ENCODE measurements at places on chromosomes 6 and 20.

DNA sequence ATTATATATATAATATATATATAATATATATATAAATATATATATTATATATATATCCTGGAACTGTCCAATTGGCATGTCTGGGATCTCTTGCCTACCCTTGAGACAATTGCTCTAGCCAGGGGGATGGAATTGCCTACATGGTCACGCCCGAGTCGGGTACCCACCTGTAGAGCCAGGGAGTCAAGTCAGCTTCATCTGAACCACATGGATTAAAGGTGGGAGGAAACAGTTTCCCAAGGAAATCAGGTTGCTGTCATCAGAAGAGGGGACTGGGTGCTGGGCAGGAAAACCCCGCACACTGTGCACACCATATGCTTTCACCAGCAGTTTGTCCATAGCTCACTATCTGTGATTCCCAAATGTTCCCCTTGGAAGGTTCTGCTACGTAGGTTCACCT is 252.5 kb upstream of the NOX3 start:
- no peak for DNase-seq

DNA sequence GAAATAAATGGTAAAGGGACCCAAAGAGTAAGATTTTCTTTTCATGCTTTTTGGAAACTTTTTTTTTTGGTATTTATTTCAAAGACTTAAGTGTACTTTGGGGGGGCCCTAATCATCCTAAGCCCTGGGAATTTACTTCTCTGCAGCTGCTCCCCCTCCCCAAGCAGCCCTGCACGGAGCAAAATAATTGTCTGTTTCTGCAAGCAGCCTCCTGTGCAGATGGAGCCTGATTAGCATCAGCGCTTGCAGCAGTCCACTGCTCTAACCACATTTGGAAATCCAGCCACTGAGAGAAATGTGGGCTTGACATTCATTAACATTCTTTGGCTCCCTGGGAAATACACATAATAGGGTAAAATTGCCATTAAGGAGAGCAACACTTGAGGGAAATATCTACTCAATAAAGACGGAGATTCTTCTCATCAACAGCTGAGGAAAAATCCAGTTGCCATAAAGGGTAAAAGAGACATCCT is 309.2 kb upstream of the MAP3K7 start:
- DNase-seq, result peak; percentile 6

GRCh38 chr20:60976913-60977312 is 275.1 kb upstream of the CDH4 start:
- DNase-seq, result peak; percentile 21

DNA sequence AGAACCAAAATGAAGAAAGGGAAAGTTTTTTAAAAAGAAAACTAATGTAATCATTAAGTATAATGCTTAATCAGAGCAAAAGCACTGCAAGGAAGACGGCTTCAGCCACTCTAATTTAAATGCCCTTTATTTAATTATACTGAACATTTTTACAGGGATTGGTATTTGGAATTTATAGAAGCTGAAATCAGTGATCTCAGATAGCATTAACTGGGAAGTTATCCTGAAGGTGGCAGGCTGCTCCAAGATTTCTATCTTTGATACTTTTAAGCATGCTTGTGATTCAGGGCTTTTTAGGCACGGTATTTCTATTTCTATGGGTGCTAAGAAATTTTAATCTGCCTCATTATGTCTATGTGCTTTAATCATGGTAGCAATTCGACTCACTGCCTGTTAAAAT is 1.3 kb upstream of the NDUFAF4 start:
- no peak for DNase-seq

GRCh38 chr6:140041056-140041455 is 666.6 kb upstream of the CITED2 start:
- no peak for DNase-seq

DNA sequence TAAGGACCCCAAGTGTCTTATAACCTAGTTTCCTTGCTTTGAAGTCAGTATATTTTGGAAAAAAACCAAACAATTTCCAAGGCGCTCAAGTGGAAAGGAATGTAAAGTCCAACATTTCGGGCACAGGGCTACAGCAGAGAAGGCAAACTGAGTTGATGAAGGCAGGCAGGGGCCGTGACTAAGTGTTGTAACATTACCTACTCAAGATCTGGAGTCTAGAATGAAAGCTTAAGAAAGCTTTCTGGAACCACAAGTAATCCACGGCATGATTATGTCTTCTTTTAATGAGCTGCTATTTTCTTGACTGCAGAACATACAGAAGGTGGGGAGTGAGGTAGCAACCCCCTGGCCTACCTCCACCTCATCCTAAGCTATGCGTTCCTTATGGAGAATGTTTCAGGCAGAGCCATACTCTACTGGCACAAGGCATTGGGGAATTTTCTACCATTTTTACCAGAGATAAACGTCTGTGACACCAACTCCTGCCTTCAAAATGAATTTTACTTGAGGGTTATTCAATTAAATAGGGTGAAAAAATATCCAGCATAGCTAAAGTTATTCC is 4.3 kb downstream of the PPP1R10 start:
- DNase-seq, result no peak

DNA sequence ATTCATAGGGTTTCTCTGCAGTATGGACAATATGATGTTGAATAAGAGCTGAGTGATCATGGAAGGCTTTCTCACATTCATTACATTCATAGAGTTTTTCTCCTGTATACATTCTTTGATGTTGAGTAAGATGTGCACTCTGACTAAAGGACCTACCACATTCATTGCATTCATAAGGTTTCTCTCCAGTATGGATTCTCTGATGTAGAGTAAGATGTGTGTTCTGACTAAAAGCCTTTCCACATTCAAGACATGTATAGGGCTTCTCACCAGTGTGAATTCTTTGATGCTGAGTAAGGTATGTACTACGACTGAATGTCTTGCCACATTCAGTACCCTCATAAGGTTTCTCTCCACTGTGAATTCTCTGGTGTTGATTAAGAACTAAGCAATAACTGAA is 29.3 kb upstream of the ZNF391 start:
- DNase-seq, result no peak

GRCh38 chr6:102798636-102799035 is 1405.1 kb downstream of the GRIK2 start:
- peak; percentile 75 for DNase-seq

DNA sequence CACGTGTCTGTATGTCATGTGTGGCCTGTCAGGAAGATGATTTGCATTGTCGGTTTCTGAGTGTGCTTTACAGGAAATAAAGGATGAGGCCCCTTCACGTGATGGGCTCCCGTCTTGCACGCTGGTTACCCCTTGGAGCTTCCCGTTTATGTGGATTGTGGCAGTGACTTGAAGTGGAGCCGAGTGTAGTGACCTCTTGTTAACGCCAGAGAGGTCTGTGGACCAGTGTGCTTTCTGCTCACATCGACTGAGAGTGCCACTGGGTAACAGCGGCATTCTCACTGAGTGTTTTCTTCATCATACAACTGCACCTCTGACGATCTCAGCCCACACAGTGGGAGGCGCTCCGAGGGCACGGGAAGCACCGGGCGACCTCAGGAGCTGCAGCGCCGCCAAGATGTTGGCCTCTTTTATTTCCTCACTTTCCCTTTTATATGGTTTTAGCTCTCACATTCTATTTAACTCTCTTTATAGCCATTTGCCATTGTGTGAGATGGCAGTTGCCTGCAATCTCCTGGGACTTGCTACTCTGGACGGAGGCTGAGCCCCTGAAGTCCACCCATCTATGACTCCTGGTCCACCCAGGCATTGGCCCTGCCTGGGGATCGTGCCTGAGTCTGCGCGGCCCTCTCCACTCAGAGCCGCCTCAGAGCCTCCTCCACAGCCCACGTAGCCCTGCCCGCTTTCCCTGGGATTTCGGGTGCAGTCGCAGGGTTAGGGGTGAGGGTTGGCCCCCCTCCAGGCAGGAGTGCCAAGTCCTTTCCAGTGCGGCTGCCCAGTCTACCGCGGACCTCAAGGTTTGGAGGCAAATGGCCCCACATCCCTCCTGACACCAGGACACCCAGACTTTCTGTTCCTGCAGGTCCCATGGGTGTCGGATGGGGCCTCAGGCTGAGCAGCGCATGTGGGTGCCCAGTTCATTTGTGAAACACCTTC is 238.9 kb downstream of the ERMARD start:
- DNase-seq, result no peak

- DNase-seq, result peak; percentile 1
Measured at GRCh38 chr6:168126566-168127383, 47.8 kb upstream of the FRMD1 start.

GRCh38 chr6:166004876-166005275 is 162.8 kb downstream of the TBXT start:
- DNase-seq, result no peak

GRCh38 chr6:4130357-4130987 is 4.9 kb downstream of the ECI2 start:
- DNase-seq, result no peak

DNA sequence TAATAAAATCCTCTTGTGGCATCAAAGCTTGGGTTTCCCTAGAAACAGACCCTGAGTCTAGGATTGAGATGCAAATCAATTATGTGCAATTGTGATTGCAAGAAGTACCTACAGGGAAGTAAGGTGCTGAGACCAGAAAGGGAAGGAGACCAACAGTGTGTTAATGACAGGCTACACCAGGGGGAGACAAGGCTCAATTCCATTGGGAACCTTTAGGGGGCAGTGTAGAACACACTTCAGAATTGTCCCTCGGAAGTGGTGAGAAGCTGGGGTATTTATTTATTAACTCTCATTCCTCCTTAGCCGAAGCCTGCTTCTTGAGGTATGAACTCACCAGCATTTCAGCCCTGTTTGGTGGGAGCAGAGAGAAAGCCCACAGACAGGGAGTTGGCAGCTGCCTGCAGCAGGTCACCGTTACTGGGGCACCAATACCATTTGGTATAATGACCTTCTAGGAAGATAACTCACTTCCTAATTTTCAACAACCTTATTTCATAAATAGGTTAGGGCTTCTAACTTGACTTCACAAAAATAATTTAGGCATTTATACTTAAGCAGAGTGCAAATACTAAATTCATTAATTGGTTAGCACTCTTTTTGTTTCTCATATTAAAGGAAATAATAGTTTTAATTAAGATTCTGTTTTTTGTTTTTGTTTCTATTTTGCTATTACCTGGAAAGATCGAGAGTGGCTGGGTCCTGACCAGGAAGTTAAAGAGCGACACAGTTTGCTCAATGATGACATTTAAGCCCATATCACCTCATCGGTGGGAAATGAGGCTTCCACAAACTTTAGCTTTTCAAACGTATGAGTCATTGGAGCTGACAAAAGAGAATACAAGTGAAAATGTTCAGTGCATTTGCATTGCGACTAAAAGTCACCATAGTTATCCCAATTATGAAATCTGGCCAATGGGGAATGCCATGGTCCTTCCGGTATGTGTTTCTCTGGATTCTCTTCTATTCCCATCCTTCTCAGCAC is 94.8 kb downstream of the BTBD3 start:
- peak; percentile 81 for DNase-seq

DNA sequence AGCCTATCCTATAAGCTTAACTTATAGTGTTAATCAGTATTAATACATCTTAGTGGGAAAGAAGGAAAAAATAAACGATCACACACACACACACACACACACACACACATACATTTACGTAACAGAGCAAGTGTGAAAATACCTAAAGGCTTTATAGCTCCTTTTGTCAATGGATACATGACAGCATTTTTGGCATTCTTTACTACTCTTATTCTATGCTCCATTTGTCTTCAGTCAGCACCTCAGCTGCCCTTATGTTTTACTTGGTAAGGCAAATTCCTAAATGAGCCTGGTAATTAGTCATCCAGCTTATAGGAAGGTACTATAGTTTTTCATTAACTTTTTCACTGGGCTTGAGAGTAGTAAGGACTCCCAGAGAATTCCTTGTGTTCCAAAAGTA is 25.1 kb upstream of the SLC17A3 start:
- DNase-seq, result no peak
